Fibroblast of mammary gland (primary cell): ENCODE measurements at places on chromosomes 7 and 10.

GRCh38 chr7:69723663-69724062 is 125.4 kb downstream of the AUTS2 start:
- DNase-seq, result peak; percentile 3

DNA sequence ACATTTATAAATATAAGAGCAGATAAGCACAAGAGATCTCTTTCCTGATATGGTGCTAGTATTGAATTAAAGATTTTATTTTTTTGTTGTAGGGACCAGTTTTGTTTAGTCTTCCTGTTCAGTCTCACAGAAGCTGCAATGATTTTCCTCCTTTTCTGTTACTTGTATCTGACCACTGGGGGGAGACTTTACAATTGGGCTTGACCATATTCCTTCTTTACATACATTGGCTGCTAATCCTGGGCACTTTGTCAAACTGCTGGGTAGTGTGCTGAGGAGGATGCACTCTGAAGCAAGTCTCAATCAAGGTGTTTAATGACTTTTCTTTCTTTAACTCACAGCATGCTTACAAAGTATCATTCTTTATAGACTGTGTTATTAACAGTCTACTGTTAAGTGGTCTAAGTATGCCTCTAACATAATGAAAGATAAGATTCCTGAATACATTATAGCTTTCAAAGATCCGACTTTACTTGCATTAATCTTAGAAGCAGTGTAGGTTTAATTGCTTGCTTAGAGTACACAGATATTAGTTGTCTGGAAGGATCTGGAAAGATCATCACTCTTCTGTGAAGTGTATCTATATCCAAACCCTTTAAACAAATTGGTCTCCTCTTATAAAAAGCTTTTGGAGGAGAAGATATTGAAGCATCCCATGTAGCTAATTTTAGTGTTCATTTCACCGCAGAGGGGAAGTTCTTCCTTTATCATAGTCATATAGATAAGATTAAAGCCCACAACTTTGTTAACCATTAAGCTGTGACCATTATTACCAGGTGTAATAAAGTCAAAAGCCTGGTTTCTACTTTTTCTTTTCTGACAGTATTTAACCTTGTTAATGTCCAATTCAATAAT is 3.1 kb downstream of the PALS2 start:
- DNase-seq, result peak; percentile 83

DNA sequence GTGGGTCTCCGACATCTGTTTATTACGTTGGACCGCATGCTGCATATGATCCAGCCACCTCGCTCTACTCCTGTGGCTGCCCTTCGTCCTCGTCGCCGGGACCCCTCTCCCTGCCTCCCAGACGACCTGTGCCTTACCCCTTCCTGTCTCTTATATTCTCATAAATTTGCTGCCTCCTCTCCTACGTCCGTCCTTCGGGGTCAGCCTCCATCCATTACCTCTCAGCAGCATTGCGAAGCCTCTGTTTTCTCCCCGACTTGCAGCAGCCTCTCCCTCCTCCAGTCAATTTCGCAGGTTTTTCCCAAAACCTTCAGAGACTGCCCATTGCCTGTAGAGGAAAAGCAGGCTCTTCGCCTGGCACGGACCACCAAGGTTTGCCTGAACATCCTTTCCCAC is 39.4 kb upstream of the LEP start:
- DNase-seq, result no peak

DNA sequence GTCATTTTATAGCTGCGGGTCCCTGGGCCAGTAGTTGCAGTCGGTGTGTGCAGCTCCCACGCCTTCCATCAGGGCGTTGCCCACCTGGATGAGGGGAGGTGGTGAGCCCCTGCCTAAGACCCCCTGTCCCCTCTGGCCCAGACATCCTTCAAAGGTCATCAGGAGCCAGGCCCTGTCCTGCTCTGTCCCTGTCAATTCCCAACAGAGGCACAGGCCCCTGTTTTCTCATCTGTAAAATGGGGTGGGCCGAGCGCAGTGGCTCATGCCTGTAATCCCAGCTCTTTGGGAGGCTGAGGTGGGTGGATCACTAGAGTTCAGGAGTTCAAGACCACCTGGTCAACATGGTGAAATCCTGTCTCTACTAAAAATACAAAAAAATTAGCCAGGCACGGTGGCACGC is 128.5 kb upstream of the TNRC18 start:
- DNase-seq, result no peak

DNA sequence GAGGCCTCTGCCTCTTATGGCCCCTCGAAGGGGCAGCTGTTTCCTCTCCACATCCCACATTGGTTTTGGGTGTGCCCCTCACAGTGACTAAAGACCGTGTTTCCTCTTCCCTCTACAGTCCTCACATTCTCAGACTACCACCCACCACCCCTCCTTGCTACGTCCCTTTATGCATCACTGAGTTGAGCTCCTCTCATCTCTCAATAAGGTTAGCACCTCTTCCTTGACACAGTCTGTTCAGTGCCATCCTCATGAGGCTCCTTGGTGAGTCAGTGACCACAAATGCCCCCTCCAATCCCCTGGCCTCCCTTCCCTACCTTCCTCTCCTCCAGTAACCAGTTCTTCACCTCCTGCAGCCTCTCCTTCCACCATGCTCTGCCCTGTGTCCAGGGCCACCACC is 239.1 kb upstream of the MYO3A start:
- no peak for DNase-seq

DNA sequence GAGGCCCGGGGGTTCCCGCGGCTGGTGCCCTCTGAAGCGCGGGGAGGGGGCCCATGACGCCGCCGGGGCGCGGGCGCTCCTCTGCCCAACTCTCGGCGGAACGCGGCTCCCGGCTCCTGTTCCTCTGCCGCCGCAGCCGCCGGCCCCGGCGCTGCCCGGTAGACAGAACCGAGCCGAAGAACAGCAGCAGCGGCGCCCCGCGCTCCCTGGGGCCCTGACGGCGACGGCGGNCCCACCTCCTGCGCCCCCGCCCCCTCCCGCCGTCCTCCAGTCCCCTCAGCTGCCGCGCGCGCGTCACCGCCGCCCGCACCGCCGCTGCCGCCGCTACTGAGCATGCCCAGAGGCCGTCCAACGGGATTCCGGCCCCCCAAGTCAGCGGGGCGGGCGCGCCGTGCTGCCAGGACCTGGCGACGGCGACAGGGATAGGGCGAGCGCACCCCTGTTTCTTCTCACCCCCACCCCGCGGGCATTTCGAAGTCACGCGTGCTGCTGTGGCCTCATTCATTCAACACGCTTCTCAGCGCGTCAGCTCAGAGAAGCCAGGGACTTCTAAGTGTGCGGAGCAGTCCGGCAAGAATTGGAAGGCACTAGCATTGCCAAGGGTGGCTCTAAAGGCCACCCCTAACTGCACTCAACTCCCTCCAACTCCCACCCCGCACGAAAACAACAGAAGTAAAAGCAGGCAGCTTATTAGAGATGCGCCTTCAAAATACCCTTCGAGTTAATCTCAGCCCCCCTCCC is at the start of gene IPMK:
TSS of gene IPMK (minus strand) at position 182 of the 741 bp plus-strand sequence. CDS start 283 bp downstream, outside the sequence.
- DNase-seq, result peak; percentile 74

DNA sequence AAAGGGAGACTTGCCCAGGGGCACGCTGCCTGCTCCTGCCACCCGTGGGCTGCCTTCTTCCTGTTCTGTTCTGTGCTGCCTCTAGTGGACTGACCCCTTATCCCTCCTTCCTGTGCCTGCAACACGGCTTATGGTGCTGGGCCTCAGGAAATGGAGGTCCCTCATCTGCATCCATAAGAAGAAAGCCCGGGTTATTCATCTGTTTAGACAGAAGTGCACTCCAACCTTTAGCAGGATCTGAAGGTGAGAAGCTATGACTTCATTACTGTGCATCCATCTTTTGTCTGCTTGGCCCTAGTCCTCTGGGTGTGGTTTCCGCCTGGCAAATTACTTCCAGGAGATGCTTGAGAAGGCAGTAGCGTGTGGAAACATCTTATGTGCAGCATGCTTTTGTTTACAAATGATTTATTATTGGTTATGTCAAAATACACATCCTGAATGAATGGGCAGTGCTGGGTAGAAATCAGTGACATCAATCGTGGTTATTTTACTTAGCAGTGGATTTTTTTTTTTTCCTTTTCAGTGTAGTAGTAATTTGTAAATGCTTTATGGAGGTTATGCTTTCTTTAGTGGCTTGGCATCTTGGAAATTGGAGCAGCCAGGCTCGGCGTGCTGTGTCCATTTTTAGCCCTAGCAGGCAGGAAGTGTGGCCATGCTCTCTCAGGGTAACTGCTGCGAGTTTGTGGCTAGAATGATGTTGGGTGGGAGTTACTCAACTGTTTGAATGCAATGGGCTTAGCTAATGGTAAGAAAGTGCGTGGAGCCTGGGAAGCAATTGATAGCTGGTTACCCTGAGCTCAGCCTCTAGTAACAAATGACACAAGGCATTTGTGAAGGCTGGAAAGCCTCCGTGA is 12.7 kb downstream of the PTPRE start:
- DNase-seq, result peak; percentile 79

DNA sequence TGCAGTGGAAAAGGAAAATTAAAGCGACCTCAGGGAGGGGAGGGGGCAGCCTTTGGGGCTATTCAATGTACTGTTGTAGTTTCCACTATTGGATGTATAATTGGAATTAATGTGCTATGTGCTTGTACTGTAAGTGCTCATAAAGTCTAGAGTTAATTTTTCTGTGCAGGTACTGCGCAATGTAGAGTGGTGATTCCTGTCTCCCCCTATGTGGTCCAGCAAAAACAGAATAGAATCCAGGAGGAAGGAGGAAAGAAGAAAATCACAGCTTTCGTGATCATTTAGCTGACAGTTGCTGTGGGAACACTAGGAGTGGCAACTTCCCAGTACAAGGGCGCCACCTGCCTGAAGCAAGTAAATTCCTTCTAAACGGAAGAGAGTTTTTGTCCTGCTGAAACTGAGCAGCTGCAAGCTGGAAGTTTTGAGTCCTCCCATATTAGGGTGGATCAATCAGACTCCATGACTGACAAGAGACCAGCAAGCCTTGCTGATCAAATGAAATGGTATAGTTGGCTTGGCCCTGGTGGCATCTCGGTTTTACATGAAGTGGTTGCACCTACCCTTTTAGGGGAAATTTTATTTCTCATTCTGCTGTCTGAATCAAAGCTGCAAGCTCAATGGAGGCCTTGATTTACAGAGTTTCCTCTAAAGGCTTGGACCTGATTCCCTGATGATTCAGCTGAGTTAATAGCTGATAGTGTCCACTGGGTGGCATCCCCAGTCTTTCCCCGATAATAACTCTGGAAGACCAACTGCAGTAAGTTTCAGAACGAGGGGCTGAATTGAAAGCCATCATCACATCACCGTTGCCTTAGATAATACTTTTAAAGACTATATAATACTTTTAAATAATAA is 299.8 kb downstream of the HGF start:
- peak; percentile 76 for DNase-seq

DNA sequence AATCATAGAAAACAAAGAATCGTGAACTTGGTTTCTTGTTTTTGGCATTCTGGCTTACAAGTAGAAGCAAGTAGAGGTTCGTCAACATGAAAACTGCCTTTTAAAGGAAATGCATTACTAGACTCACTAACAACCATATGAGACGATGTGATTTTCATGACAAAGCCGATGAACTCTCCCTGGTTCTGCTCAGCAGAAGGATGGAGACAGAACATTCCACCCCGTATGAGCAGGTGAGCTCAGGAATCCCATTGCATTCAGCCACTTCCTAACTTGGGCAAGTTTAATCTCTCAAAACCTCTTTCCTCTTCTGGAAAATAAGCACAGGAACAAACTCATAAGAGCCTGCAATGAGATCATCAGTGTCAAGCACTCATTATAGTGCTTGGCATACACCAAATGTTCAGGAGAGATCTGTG is 57.4 kb upstream of the SVIL start:
- DNase-seq, result peak; percentile 31

GRCh38 chr10:74837743-74838142 is 11.3 kb downstream of the KAT6B start:
- no peak for DNase-seq

- DNase-seq, result peak; percentile 57
Measured at GRCh38 chr7:41834805-41835694, 132.2 kb upstream of the INHBA start.
